Activated naive CD4-positive, alpha-beta T cell treated with anti-CD3 and anti-CD28 coated beads for 36 hours (primary cell): ENCODE measurements at places on chromosomes 12 and 14.

GRCh38 chr12:54404061-54405004 lies 14.7 kb downstream of the ITGA5 start:
- DNase-seq: peak; percentile 83

DNA sequence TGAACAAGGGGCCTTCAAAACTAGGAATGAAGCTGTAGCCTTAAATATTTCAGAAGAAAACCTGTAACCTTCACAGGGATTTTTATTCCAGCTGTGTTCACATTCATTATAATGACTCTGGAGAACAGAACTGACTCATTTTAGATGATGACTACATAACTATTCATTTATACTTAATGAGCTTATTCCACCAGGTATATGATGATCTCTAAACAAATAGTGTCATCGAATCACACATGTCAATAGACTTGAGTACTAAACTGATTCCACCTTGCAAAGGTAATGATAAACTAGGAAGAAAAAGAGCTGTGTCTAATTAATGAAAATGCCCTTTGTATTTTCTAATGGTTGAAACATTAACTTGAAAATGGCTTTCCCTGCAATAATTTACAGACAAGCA lies 433.2 kb downstream of the PDZRN4 start:
- no peak for DNase-seq

- no peak for DNase-seq
Observed at GRCh38 chr12:44827832-44828438, 48.2 kb downstream of the NELL2 start.

- DNase-seq: no peak
Observed at GRCh38 chr12:56645201-56645716, 525 bp downstream of the ATP5F1B start.
